ENCODE measurements at places on chromosomes 13 and 19.

- DNase-seq, result no peak
Observed at GRCh38 chr19:40387155-40387554, 2.8 kb downstream of the HIPK4 start.

- no peak for DNase-seq
Observed at GRCh38 chr13:70755456-70755855, 647.2 kb upstream of the KLHL1 start.

- DNase-seq, result no peak
Observed at GRCh38 chr19:23410155-23410554, 14.9 kb upstream of the ZNF91 start.

DNA sequence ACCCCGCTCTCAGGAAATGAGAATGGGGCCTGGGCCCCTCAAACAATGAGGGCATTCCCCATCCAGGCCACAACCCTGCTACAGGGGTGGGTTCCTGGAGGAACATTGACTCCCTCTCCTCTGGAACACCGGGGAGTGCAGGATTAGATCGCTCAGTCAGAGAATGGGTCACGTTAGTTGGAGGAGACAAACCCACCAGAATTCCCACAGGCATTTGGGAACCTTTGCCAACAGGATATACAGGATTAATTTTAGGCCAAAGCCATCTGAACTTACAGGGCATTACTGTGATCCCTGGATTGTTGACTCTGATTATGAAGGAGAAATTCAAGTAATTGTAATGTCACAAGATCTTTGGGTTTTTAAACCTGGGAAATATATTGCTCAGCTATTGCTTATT, 2.6 kb downstream of the ERVK3-1 start:
- DNase-seq, result no peak

DNA sequence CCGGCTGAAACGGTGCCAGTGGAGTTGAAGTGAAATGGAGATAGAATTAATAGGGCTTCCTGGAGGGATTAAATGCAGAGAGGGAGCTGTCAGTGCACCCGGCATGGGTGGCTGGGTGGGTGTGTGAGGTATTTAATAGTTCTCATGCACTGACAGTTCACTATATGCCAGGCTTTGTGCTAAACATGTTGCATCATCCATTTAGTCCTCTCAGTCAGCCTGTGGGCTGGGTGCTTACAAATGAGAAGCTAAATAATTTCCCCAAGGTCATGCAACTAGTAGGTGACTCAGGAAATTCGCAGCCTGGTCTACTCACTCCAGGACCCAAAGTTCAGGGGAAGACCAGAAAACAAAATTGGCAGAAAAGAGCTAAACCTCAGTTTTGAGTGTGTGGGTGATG, 63.5 kb upstream of the SPATA13 start:
- no peak for DNase-seq

DNA sequence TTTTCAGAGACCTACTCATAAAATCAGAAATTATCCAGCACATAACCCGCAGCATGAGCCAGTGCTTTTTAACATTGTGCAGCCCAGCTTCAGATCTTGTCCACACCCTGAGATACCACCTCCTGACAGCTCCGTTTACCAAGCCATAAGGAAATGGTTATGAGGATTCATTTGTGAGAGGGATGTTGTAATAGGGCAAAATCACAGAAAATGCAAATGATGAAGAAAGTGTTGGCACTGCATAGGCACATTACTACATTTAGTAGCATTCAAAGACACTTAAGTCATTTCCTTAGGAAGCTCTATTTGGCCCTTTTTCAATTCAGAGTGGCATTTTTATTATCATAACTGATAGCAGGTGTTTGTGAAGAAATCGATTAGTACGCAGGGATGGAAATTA, 277.5 kb downstream of the DNAJC15 start:
- no peak for DNase-seq

DNA sequence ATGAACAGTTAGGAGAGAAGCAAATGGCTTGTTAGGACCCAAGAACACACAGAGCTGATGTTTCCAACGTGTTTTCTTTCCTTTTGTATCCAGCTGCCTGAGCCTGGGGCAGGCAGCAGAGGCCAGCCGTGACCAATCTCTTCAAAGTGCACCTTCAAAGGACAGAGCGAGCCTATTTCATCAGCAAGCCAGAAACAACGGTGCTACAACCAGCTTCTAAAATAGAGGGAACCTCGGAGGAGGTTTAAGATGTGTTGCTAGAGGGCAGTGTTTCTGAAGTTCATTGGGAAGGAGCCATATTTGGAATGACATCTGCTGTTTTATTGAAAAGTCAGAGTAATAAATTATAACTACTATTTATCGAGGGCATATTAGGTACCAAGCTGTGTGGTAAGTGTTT, 56.2 kb upstream of the RFC3 start:
- DNase-seq, result no peak

- no peak for DNase-seq
Observed at GRCh38 chr19:30498707-30499106, 126.5 kb downstream of the ZNF536 start.

DNA sequence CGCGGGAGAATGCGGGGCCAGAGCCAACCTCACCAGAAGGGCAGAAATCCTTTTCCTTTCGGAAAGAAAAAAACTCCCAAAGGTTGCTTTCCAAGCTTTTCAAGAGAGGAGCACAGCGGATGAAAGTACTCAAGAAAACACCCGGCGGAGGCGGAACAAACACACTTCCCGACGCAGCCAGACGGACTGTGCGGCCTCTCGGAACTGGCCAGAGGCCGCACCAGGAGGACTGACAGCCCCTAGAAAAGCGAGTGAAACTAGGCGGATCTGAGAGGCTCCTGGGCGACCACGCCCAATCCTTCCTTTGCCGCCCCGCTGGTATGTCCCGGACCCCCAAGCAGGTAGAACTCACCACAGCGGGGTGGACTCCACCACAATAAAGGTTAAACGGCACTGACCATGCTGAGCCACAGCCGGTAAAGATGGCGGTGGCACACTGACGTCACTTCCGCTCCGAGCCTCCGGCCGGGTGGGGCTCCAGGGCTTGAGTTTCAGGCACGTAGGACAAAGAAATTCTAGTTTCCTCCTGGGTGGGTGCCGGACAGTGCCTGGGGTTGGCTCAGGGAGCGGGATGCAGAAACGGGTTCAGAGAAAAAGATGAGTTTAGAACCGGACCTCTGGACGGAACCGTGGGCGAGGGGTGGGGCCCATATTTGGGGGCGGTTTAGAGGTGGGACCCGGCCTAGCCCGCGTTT, at the start of gene ZNF562:
Gene ZNF562, minus strand, starts transcription at position 438 of the 695 bp plus-strand sequence. CDS start 14,356 bp downstream, outside the sequence.
- DNase-seq, result peak; percentile 85

DNA sequence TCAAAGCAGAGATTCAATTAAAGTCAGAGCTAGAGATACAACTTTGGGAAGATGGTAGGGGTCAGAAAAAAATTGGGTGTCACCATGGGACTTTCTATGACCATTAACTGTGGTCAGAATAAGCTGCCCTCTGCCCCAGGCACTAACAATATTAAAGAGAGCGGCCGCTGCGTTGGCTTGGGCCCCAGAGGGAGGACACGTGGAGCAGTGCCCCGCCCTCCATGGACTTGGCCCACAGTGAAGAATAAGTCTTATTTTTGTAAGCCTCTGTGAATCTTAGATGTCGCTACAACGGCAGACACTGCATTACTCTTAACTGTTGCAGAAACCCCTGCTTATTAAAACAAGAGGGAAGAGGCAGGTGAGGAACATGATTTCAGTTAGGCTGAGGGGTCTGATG, 172.7 kb downstream of the UQCRFS1 start:
- DNase-seq, result no peak

- no peak for DNase-seq
Observed at GRCh38 chr13:56773148-56773547, 367.6 kb upstream of the PRR20A start.

GRCh38 chr13:99813336-99814095, 158.1 kb downstream of the ZIC5 start:
- no peak for DNase-seq

- DNase-seq, result no peak
Observed at GRCh38 chr13:103200118-103200885, 134.1 kb upstream of the SLC10A2 start.

- DNase-seq, result no peak
Observed at GRCh38 chr19:13303381-13304129, 153.3 kb downstream of the IER2 start.

DNA sequence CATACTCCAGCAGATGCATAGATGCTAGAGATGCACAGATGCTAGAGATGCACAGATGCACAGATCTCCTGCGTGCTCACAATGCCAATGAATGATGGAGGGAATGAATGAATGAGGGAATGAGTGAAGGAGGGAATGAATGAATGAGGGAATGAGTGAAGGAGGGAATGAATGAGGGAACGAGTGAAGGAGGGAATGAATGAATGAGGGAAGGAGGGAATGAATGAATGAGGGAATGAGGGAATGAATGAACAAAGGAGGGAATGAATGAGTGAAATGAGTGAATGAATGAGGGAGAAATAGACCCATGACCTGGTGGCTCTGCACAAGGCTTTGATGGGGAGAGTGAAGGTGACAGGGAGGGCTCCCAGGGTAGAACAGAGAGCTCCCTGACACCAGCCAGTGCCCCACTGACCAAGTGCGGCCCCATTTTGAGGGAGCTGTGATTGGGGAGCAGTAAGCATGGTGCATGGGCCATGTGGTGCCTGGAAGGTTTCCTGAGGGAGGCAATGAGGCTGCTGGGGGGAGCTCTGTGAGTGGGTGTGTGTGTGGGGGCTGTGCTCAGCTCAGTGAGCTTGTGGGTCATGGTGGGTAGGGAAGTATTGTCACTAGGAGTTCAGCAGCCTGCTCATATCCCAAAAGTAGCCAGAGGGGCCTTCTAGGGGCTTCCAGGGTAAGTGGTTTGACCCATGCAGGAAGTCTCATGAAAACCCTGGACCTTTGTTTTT, 12.7 kb downstream of the SLC27A1 start:
- no peak for DNase-seq

GRCh38 chr19:53866865-53867224, 838 bp upstream of the MYADM start:
- no peak for DNase-seq

DNA sequence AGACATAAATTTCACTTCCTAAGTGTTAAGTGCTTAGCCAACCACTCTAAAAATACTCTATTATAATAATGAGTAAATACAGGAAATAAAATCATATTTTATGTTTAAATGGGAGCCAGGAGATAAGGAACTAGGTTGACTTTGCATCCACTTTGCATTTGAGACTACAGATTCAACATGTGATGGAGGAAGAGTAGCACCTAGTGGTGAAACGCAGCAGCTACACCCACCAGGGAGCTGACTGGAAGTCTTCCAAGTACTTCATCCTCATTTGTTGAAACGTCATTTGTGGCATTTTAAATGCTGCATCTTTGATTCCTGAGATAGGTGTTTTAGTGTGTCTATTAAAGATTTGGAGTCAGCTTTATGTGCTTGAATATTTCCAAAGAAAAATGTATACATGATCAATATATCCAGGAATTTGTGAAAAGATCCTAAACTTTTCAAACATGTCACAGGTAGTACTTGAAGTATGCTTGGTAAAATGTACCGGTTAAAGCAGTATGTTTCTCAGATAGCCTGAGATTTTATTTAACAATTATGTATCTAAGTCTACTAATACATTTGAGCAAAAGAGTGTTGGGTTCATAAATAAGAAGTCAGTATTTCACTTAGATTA, 17.4 kb upstream of the KCTD12 start:
- peak; percentile 57 for DNase-seq

GRCh38 chr13:79231887-79232286, 174.2 kb downstream of the RBM26 start:
- DNase-seq, result no peak

- DNase-seq, result no peak
Observed at GRCh38 chr19:4516199-4516938, 1.9 kb downstream of the PLIN4 start.

- no peak for DNase-seq
Observed at GRCh38 chr19:41328157-41328841, 18.3 kb downstream of the CCDC97 start.

DNA sequence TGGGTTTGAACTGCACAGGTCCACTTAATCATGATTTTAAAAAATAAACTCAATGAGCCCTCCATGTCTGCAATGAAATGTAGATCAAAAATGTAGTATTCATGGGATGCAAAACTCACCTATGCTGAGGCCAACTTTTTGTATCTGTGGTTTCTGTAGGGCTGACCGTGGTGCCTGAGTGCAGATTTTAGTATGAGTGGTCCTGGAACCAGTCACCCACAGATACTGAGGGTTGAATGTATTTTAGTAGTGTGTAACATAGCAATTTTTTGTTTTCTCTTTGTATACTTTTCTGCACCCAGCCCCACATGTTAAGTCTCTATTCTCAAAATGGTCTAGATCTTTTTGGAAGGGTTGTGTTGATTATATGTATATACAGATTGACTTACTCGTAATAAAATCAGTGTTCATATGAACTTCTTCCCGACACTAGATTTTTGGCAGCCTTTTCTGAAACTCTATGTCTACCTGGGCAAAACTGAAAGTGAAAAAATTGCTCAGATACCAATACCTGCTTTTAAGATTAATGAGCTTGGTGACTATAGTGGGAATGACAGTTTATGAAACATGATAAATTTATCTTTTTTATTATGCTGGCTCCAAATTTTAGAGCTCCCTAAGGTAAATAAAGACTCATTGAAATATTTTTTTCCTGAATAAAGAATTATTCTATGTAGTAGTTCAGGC, 51.6 kb downstream of the DNAJC15 start:
- DNase-seq, result no peak

- no peak for DNase-seq
Observed at GRCh38 chr13:85618521-85618920, 180.7 kb downstream of the SLITRK6 start.

GRCh38 chr13:76638181-76638580, 248.0 kb downstream of the KCTD12 start:
- DNase-seq, result no peak

DNA sequence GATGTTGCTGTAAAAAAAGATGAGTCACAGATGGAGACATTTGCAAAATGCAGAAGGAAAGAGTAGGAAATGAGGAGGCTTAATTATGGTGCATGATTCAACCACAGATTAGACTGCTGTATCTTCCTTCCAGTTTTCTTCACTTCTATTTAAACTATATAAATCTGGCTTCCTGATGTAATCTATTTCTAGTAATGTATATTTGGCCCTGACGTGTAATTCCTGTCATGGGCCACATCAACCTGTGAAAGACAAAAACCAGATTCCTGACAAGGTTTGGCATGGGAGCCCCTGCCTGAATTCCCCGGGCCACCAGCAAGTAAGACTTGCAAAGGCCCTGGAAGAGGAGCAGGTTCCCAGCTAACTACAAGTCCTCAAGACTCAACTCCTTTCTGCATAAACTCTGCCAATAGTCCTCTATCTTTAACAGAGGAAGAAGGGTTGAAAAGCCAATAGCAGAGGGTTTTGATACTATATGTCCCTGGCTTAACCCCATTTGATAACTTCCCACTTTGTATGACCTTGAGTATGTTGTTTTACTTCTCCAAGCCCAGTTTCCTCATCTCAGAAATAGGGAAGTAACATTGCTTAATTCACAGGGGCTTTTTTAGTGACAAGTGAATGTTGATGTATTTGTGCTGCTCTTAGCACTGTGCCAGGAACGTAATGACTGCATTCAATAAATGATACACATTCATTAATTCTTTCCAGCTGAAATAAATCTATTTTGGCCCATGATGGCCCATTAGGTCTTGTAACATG, 172.7 kb downstream of the SPRY2 start:
- no peak for DNase-seq

All from immature natural killer cell (primary cell).